ENCODE measurements at places on chromosomes 7 and 10.

DNA sequence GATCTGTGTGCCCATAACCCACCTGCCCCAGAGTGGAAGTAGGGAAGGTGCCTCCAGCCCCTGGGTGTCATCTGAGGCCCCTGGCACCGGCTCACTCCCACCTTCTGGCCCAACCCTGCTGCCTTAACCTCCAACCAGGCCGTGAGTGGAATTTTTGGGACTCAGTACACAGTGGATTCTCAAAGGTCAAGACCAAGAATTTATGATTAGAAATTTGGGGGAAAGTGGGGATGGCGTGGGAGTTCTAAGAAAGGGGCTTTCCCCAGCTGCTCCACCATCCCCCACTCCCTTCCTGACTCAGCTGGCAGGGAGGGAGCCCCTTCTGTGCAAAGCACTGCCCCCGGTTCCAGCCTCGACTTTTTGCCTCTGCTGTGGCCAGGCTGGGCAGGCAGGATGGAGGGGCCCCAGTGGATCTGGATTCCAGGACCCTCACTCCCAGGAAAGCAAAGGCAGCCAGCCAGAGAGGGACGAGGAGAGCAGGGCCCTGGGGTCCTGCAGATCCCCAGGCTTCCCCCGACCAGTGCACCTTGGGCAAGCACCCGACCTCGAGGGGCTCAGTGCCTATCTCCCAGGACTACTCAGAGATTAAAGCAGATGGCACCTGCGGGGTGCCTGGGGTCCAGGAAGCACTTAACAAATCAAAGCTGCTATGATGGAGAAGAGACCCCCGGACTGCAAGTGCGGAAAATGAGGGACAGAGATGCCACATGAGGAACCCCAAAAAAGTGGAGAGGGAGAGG lies 12.8 kb downstream of the SPOCK2 start:
- no peak for DNase-seq

DNA sequence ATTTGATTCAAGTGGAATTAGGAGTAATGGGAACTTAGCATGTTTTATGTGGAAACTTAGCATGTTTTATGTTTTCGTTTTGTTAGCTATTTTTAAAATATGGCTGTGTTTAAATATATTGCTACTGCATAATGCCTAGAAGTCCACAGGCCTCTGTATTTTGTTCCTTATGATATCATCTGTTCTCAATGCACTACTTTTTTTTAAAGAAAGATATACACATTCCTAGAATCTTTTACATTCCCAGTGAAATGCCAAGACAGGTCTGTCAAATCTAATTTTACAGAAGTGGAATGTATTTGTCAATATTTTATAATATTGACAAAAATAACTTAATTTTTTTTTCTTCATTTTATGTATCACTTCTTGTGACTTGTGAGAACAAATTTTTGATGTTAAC lies 51.6 kb downstream of the ST7 start:
- DNase-seq, result no peak

DNA sequence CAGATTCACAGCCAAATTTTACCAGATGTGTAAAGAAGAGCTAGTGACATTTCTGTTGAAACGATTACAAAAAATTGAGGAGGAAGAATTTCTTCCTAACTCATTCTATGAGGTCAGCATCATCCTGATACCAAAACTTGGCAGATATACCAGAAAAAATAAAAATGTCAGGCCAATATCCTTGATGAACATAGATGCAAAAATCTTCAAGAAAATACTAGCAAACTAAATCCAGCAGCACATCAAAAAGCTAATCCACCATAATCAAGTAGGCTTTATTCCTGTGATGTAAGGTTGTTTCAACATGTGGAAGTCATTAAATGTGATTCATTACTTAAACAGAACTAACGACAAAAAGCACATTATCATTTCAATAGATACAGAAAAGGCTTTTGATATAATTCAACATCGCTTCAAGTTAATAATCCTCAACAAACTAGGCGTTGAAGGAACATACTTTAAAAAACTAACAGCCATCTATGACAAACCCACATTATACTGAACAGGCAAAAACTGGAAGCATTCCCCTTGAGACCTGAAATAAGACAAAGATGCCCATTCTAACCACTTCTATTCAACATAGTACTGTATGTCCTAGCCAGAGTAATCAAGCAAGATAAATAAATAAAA lies 807.7 kb upstream of the ZWINT start:
- no peak for DNase-seq

- no peak for DNase-seq
Observed at GRCh38 chr10:119413093-119413453, 129.4 kb downstream of the RGS10 start.

DNA sequence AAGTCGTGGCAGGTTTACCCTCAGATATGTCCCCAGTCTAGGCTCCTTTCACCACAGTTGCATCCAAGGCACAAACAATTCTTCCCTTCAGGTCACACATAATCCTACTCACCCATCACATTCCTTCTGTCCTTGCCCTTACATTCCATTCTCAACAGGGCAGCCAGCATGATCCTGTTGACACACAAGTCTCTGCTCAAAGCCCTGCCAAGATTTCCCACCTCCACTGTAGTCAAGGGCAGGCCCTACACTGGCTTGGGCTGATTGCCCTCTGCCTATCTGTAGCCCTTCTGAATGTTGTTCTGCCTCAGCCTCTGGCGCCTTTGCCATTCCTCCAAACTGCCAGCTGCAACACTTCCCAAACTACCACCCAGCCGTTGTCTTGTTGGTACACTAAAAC lies 187.9 kb upstream of the AKR1E2 start:
- DNase-seq, result no peak

DNA sequence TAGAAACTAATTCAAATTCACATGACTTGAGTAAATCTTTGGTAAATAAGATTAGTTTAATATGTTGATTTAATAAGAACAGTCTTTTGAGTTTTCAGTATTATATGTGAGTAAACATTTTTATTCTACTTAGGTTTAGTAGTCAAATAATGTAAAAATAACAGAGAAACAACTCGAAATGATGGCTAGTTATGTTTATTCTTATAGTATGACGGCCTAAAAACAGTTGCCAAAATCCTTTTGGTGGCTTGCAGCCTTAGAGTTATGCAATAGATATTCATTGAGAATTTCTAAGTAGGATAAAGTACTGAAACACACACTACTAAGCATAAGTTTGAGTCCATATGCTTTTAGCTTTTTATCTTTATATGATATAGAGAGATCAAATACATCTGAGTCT lies 184.8 kb downstream of the GNAI1 start:
- no peak for DNase-seq

GRCh38 chr10:20768843-20769242 lies 128.3 kb downstream of the NEBL start:
- no peak for DNase-seq

All from glutamatergic neuron (in vitro differentiated cells).